ENCODE measurements at places on chromosomes 5 and 9.

DNA sequence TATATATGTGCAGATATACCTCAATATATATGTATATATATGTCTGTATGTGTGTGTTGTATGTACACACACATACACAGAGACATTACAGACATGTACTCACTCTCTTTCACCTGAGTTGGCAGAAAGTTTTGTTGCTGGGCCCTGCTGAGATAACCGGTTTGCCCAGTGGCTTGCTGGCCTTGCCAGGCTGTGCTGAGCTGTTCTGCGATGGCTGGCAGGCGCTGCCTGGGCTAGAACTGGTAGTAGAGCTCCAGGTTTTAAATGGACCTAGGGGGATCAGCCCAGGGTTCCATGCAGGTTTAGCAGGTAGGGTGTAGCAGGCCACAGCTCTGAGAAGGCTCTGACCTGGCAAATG lies 394.3 kb downstream of the GADD45G start:
- no peak for DNase-seq

GRCh38 chr5:55994495-55994997 lies at the start of gene IL6ST:
Gene IL6ST, minus strand, starts transcription at chr5:55994963. Its CDS starts 18,685 bp downstream, at chr5:55976278.
- DNase-seq, result no peak

DNA sequence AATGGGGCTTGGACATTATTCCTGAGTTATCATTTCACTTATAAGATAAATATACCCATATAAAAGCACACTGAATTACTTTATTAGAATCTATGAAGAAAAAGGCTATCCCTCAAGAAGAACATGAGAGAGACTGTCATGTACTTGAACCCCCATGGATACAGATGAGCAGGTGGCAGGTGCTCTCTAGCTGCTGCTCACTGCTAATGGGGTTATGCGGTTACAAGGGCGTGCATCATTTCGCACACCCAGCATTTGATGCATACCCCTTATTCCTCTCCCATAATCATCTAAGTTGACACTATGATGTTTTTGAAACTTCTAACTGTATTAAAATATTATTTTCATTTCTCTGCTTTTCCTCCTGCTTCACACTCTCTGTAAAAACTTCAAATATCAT lies 16.4 kb downstream of the ITK start:
- DNase-seq, result no peak

GRCh38 chr5:99169309-99169708 lies 240.5 kb upstream of the CHD1 start:
- no peak for DNase-seq

GRCh38 chr5:2680979-2681378 lies 70.5 kb downstream of the IRX2 start:
- DNase-seq, result no peak

- DNase-seq, result peak; percentile 30
These were observed 3.5 kb upstream of the TMED9 start for GRCh38 chr5:177588413-177588909.

GRCh38 chr9:127817881-127818434 lies 15.3 kb downstream of the FPGS start:
- DNase-seq, result no peak

DNA sequence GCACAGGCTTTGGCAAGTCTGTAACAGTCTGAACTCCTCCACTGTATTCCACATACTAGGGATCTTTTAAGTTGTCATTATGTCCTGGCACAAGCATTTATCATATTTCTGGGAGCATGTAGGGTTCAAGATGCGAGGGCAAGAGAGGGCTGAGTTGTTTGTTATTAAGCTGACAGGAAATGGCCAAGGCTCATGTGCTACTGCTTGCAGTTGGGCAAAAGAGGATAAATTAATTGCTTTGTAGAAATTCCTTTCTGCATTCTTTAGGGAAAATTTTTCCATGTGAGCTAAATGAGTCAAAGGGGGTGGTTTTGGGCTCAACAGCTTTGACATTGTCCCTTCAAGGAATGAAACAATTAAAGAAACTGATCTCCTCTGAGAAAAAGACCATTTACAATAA lies 35.4 kb downstream of the DOCK8 start:
- no peak for DNase-seq

- DNase-seq, result no peak
These were observed 18.3 kb upstream of the CARTPT start for GRCh38 chr5:71700803-71701202.

DNA sequence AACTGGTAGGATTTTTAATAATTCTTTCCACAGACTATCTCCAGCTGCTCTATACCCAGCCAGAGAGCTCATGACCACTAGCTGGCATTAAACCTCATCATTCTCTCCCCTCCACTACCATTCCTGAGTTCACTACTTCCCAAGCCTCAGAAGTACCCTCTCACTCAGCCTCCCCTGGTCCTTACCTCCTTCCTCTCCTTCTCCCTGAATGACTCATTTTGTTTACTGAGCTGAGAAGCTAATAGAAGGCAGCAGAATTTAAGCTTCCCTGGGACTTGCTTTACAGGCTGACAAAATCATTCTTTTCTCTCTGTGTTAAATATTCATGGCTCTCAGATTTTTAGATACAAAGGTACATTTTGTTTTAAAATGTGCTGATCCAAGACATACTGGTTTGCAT lies 305.4 kb downstream of the TLR4 start:
- DNase-seq, result no peak

DNA sequence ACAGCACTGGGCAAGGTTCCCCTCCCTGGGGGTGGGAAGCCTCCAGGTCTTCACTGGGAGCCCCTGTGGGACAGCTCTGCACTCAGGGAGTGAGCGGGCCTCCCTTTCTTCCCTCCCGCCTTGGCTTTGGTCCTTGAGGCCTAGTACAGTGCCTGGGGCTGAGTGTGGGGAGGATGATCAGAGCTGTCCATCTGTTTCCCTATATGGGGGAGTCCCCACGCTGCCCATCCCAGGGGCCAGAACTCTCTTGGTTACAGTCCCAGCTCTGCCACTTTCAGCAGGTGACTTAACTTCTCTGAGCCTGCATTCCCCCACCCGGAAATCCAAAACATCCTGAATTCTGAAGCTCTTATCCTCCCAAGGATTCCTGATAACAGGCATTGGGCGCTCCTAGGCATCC lies 42.6 kb downstream of the DAB2IP start:
- no peak for DNase-seq

Measured in progenitor cell of endocrine pancreas (in vitro differentiated cells).